ENCODE measurements at places on chromosomes 5 and 9.

- DNase-seq = no peak
Measured at GRCh38 chr5:2903451-2904395, 152.2 kb upstream of the IRX2 start.

- peak; percentile 97 for DNase-seq
Measured at GRCh38 chr9:97696803-97697601, at the start of gene XPA. XPA (minus strand) TSS chr9:97697340; CDS start chr9:97697292, 48 bp downstream.

DNA sequence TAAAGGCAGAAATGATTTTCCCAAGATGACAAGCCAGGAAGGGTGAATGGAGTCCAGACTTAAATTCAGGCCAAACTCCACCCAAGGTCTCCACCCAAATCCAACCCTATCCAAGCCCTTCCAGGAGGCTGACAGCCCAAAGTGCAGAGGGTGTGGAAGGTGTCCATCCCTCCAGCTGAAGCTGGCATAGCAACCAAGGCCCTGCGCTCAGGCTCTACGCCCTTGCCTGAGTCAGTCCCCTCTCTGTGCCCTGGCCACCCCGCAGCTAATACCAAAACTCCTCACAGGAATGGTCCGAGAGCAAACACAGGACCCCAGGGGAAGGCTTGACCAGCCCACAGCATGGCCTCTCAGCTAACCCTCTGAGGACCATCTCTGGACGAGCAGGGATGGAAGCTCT is 2.1 kb downstream of the SEPTIN8 start:
- DNase-seq = no peak

DNA sequence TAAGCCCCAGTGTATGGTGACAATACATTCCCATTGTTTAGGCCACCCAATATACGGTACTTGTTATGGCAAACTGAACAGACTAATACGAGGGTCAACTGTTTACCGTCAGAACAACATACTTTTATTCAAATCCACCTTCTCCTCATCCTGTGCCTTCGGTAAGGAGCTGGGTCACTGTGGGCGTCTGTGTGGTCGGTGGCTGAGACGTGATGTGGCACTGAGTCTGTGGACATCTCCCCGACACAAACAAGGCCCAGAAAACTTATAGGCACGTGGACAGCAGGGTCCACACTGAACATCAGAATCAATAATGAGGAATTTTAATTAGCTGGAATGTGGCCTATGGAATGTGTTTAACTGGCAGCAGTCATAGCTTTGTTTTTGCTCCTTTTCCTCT is 154.3 kb upstream of the IRX2 start:
- no peak for DNase-seq

DNA sequence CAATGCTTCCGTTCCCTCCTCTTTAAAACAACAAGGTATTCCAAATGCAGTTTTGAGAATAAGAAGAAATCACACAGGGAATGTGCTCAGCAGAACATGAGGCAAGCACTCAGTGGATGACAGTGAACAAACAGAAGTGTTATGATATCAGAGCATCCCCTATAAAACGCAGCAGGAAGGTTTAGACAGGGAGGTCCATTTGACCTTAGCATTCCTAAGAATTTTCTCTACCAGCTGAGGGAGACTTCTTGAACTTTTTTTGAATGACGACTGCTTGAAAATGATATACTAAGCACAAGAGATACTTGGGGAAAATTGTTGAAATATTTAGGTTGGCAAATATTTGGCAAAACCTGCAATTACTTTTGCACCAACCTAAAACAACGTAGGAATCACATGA is 3.9 kb downstream of the AMACR start:
- no peak for DNase-seq

Measured in central memory CD4-positive, alpha-beta T cell (primary cell).